Stimulated activated CD4-positive, alpha-beta T cell treated with anti-CD3 and anti-CD28 coated beads, TNF-alpha, amount 100 ng/mL, for 1 hour (primary cell): ENCODE measurements at places on chromosomes 6 and 20.

GRCh38 chr20:40313730-40314129, 375.3 kb downstream of the MAFB start:
- no peak for DNase-seq

DNA sequence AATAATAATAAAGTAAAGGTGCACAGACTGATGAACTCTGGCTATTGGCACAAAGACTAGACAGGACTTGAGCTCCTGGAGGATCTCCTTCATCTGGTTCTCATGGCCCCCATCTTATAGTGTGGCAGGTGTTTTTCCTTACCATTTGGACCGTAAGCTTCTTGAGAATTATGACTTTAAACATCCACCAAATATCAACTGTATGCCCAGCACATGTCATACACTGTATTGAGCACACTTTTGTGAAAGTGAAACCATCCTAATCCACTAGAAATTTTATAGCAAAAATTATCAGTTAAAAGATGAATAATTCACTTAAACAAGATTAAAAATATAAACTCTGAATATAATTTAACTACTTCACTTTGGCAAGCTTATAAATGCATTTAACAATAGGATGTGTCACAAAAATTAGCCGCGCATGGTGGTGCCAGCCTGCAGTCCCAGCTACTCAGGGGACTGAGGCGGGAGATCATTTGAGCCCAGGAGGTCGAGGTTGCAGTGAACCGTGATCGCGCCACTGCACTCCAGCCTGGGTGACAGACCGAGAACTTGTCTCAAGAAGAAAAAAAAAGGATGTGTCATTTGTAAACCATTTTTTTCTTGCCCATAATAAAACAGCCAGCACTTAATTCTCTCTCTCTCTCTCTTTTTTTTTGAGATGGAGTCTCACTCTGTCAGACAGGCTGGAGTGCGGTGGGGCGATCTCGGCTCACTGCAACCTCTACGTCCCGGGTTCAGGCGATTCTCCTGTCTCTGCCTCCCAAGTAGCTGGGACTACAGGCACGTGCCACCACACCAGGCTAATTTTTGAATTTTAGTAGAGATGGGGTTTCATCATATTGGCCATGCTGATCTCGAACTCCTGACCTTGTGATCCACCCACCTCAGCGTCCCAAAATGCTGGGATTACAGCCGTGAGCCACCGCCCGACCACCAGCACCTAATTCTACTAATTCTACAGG, 9.1 kb downstream of the HIVEP2 start:
- no peak for DNase-seq

DNA sequence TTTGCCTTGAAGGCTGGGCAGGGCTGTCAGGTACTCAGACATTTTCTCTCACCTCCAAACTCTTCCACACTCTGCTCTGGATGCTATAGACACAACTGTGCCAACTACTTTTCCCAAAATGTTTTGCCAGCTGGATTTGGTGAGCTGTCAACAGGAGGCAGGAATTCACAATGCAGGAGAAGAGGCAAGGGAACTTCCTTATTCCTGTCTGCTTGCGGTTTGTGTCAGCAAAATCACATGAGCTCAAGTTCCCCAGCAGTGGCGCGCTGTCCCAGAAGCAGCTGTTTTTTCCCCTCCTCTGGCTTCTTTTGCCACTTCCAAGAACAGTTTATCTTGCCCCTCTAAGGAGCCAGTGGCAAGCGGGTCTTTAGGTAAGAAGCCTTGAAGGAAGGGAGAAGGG, 608.2 kb downstream of the PRKN start:
- DNase-seq: no peak

GRCh38 chr6:167668019-167668753, 158.5 kb upstream of the AFDN start:
- DNase-seq: no peak

- no peak for DNase-seq
Observed at GRCh38 chr6:149212892-149213801, 104.4 kb upstream of the TAB2 start.

DNA sequence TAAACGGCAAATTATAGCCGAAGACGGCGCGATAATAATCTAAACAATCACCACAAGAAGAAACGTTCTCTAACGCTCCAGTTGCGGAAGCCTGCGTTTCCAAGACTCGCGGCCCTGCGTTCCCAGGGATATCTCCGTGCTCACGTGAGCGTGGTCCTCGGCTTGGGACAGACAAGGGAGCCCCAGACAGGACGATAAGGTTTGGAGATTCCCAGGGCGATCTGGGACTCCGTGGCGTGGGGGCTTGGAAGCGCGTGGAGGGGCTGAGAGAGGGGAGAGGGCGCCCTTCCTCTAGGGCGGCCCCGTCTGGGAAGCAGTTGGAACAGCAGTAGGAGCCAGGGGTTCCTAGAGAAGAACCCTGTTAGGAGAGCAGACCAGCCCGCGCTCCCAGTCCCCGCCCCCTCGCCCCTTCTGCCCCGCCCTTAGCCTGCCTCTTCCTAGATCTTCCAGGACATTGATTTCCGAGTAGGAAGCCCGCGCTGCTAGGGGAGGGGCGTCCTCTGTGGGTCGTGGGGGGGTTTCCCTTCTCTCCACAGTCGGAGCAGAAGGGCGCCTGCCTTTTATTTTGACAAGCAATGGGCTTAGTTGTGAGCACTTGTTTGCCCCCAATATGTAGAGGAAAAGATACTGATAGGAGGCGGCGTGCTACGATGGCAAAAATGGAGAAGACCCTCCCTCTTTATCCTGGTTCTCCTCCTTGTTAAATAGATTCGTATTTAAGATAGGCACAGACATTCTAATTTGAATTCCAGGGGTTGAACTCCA, 10.6 kb downstream of the NRN1 start:
- no peak for DNase-seq

GRCh38 chr6:1855890-1856289, 246.2 kb downstream of the FOXC1 start:
- DNase-seq: no peak

DNA sequence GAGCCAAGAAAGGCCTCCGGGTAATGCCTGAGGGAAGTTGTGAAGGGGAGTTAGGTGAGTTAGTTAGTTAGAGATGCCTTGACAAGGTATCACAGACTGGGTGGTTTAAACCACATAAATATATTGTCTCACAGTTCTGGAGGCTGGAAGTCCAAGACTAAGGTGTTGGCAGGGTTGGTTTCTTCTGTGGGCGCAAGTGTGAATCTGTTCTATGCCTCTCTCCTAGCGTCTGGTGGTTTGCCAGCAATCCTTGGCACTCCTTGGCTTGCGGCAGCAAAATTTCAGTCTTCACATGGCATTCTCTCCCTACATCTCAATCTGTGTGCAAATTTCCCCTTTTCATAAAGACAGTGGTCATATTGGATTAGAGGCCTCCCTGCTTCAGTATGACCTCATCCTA, 29.7 kb upstream of the RANBP9 start:
- no peak for DNase-seq

DNA sequence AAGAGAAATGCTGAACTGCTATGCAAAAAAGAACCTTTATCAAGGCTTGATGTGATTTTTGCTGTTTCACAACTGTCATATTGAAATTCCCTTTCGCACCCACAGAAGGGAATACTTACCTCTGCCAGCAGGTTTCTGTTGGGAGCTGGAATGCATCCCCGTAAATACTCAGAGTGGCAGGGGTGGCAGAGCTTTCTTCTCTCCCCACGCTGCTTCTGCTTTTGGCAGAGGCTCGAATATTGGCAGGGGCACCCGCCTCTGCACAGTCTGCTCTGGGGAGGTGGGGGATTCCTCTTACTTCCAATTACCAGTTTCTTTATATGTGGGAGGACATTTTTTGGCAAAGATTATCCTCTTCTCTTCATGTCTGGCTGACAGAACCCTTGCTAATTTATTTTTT, 28.4 kb downstream of the TMEM200A start:
- DNase-seq: no peak

- no peak for DNase-seq
Observed at GRCh38 chr6:170007468-170008293, 256.3 kb downstream of the ERMARD start.

DNA sequence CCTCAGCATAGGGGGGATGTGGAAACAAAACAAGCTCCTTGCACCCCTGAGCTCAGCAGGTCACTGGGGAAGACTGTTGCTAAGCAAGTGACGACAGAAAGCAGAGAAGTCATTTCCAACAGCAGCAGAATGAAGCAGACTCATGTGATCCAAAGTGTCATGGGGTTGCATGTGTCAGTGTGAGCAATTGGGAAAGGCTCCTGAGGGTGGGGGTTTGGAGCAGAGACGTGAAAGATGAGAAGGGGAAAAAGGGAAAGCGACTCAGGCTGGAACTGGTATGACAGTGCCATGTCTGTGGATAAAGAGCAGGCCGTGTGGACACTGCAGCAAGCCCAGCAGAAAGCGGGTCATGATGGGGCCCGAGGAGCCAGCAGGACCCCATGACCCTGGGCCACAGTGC, 363.9 kb downstream of the PREX1 start:
- no peak for DNase-seq

GRCh38 chr20:5150226-5151076, 23.6 kb downstream of the CDS2 start:
- no peak for DNase-seq
